ENCODE measurements at places on chromosomes 12 and 14.

- no peak for DNase-seq
Measured at GRCh38 chr12:2737656-2738241, 57.0 kb upstream of the FKBP4 start.

DNA sequence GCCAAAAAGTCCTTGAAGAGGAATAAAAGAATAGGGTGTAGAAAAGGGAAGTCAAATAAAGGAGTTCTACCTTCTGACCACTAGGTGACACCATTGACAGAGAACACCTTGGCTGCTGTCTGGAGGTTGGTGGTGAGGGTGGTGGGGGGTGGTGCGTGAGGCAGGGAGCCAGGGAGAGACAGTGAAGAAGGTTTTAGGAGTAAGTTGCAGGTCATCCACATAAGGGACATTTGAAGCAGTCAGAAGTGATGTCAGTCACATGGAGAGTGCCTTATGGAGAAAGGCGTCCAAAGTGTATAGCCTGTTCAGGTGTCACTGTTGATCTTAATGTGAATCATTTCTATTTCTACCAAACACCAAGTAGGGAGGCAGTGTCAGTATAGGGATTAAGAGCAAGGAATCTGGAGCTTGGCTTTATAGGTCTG, 279.3 kb upstream of the DDHD1 start:
- DNase-seq: peak; percentile 28

DNA sequence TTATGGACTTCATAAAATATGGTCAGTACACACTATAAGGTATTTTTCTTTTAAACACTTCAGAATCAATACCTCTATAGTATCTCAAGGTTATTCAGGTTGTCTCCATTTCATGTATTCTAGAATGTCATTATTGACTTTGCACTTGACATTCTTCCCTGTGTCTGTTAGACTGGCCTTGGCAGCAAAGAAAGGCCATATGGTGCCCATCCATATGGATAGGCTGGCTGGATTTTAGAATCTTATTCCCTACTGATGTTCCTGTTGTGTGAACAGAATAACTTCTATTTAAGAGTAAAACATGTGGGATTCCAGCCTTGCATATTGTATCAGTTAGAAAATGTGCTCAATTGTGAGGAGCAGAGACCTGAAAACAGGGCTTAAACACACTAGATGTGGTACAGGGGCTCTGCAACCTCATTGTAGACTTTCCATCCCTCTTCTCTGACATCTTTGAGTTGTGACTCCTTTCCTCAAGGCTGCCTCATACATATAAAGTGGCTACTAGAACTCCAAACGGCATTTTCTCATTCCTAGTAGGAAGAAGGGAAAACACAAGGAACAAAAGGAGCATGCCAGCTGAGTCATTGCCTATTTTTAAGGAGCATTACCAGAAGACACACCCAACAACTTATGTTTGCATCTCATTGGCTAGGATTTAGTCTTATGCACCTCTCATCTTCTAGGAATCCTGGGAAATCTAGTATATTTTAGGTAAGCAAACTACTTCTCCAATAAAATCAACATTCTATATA, 221.2 kb upstream of the TMPO start:
- DNase-seq: no peak

DNA sequence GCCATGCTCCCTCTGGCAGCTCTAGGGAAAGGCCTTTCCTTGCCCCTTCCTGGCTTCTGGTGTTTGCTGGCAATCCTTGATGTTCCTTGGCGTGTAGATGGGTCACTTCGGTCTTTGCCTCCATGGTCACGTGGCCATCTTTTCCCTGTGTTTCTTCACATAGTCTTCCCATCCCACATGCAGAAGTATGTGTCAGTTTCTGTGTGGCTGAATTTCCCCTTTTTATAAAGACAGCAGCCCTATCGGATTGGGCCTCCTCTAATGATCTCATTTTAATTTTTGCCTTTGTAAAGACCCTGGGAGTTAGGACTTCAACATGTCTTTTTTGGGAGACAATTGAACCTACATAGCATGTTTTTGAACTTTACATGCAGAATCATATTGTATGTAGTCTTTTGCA, 107.2 kb upstream of the FGD4 start:
- DNase-seq: no peak

GRCh38 chr12:5184186-5184585, 140.5 kb downstream of the KCNA5 start:
- DNase-seq: no peak

- no peak for DNase-seq
Measured at GRCh38 chr12:47591795-47592194, 114.0 kb downstream of the RPAP3 start.

- no peak for DNase-seq
Measured at GRCh38 chr12:44077294-44077693, 241.4 kb downstream of the TMEM117 start.

GRCh38 chr12:43776498-43776897, 17.7 kb downstream of the IRAK4 start:
- no peak for DNase-seq

GRCh38 chr12:40137252-40137651, 31.4 kb upstream of the SLC2A13 start:
- DNase-seq: no peak

- no peak for DNase-seq
Measured at GRCh38 chr12:13725049-13725448, 256.4 kb downstream of the GRIN2B start.

DNA sequence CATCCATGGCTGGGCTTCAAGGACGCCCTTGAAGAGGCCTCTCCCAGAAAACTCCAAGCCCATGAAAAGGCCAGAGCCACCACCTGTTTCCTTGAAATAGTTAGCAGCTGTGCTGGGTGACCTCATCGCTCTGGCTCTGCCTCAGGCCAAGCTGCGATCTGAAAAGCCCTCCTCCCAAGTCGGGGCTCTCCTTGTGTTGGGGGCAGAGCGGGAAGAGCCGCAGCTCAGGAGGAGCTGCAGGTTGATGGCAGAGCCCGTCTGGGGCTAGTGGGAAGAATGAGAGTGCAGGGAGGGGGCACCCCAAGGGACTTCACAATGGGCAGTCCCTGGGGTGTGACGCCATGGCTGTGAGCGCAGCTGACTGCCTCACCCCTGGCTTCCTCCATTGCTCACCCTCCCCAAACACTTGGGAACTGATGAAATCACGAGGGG, 50.0 kb upstream of the STON2 start:
- DNase-seq: peak; percentile 82

- no peak for DNase-seq
Measured at GRCh38 chr12:89976866-89977265, 268.2 kb upstream of the ATP2B1 start.

GRCh38 chr14:51638071-51638944, 13.4 kb upstream of the FRMD6 start:
- no peak for DNase-seq

- no peak for DNase-seq
Measured at GRCh38 chr12:103841690-103842584, 903 bp upstream of the NT5DC3 start.

DNA sequence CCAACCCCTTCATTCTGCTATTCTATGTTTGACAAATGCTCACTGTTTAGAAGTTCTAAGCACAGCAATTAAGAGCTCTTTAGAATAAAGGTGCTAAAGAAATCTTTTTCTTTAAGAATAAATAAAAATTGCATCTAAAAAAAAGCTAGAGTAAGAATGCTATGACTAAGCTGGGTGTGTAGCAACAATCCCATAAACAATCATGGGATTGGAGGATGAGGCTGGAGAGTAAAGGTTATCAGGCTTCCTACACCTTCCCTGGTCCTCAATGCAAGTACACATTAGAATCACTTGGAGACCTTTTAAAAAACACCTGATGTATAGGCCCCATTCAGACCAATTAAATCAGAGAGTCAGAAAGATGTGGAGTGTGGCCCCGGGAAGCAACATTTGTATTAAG, 88.3 kb downstream of the CIT start:
- DNase-seq: no peak

GRCh38 chr12:108591267-108591980, 6.5 kb downstream of the TMEM119 start:
- DNase-seq: no peak

GRCh38 chr14:78710963-78711362, 540.8 kb downstream of the NRXN3 start:
- DNase-seq: no peak
